ENCODE measurements at places on chromosomes 11 and 22.

GRCh38 chr11:70327717-70328116, 57.2 kb downstream of the PPFIA1 start:
- no peak for DNase-seq

- peak; percentile 25 for DNase-seq
These were observed 673 bp downstream of the CDON start for GRCh38 chr11:126061707-126062678.

DNA sequence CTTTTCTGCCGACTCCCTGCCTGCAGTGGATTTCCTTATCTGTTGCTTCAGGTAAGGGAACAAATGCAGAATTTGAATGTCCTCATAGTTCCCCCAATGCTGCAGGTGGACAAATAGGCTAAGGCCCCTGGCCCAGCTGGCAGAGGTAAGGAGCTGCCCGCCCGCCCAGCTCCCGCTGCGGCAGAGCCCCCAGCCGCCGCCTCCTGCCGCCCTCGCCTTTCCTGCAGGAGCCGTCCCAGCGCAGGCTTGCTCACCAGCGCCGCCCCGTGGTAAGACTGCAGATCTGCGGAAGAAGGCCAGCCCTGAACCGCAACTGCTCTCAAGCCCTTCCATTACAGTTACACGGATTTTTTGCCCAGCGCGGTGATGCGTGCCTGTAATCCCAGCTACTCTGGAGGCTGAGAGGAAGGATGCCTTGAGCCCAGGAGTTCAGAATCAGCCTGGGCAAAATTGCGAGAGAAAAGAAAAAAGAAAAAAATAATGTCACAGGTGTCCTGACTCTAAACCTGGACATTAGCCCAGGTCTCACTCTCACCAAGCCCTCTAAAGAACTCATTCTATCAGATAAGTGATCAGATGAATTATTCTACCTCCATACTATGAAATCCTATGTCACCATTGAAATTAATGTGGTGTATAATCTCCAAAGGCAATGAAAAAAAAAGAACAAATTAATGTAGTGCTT, 51.2 kb upstream of the EMID1 start:
- DNase-seq, result peak; percentile 45

DNA sequence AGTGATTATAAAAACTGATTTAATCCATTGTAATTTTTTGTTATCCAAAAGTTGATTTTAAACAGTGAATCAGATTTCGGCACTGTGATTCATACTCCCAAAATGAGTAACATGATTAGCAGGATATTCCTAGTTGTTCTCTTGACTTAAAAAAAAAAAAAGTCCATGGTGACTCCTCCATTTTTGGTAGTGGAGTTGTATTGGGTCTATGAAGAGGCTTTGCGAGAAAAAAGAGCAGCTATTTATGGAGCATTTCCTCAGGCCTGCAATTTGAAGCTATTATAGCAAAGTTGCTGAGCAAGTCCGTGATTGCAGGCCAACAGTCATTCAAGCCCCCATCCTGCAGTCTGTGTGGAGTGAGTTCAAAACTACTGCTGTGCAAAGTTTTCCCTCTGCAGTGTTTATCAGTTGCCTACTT, 28.8 kb downstream of the YAP1 start:
- DNase-seq, result no peak

DNA sequence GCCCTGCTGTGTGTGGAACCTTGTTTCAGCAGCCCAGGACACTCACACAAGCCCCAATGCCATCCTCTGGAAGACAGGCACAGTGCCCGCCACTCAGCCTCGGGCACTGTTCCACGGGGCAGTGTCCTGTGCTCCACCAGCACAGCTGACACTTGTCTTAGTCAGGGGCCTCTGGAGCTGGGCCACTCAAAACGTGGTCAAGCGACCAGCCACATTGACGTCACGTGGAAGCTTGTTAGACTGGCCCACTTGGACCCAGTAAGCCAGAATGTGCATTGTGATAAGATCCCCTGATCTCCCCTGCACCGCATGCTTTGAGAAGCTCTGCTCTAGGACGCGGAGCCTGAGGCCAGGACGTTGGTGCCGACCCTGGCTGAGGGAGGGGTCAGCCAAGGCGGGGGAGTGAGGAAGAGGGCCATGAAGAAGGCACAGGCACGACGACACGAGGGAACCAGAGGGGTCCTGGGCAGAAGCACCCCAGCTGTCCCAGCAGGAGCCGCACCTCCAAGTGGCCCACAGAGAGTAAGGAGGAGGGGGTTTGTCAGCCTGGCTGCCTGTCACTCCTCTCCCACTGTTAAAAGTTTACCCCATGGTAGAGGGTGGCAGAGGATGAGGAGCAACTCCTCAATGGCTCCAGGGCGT, 64.6 kb downstream of the LINC01488 start:
- no peak for DNase-seq

- DNase-seq, result no peak
These were observed 8.5 kb downstream of the P2RY6 start for GRCh38 chr11:73280626-73281025.
